Heart right ventricle (tissue), 16 donors: ENCODE measurements at places on chromosomes 13 and 19.
A peak's percentile ranks its signal among the peaks of the same experiment; 100 is the strongest.

DNA sequence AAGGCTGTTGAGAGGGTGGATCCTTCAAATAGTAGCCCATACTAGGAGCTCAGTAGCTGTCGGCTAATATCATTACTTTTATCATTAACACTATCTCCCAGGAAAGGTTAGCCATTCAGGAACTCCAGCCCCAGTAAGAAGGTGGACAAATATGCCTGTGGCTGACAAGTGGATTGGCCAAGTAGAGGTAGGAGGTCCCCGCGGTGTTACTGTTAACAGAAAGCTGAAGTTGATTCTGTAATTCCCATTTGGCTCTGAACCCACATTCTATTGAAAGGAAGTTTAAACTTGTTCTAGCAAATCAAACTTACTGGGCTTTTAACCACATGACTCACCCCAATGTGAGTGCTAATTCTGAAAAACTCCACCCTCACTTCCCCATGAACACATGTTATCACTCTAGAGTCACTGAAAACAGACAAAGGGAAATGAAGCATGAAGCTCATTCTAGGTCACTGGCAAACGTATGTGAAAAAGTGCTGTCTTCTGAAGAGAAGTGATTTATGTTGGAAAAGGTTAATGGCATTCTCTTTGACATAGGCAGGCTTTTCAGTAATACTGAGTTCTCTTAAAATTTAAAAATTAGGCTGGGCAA lies 273.5 kb downstream of the FGF14 start:
- no peak overlapping the region for H3K27ac ChIP-seq
- no peaks in the 10 kb centered on the region for H3K27me3 ChIP-seq
- no peak overlapping the region for H3K4me3 ChIP-seq
- H3K4me1 ChIP-seq: no peaks in the 10 kb centered on the region

GRCh38 chr19:47230054-47230920 lies 712 bp downstream of the BBC3 start:
- H3K27me3 ChIP-seq: no peaks in the 10 kb centered on the region
- no peak for DNase-seq
- H3K27ac ChIP-seq: peak overlapping the region; percentile 100
- H3K36me3 ChIP-seq: no peaks in the 10 kb centered on the region
- peaks cover 23% of the 10 kb centered on the region for H3K4me1 ChIP-seq

DNA sequence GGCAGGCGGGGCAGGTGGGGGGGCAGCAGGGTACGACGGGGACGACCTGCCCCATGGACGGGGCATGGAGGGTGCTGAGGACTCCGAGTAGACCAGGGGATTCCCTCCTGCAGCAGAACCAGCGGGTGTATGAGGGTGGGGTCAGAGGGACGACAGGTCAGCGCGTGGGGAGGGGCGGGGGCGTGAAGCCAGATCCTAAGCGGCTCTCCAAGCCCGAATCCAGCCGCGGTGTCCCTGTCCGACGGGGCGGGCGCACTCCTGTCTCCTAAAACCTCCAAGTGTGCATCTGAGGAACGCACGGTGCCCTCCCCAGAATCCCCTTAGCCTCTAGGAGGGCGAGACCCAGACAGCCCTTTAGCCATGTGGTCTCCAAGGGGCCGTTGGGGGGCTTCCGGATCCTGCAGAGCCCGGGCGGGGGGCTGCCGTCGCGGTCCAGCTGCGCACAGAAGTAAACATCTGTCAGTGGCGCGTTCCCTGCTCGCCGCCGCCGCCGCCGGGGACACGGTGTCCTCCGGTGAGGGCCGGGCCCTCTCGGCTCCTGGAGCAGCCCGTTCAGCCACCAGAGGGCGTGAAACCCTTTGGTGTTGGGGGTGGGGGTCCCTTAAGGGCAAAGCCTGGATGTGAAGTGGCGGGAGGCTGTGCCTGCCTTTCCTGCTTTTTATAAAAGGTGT lies 730 bp downstream of the NRTN start:
- DNase-seq: peak; percentile 58
- no peak overlapping the region for H3K4me3 ChIP-seq
- H3K4me1 ChIP-seq: peaks cover 3% of the 10 kb centered on the region
- peaks cover 40% of the 10 kb centered on the region for H3K27me3 ChIP-seq
- peak overlapping the region; percentile 38 for H3K27ac ChIP-seq

GRCh38 chr19:44820648-44821609 lies 12.0 kb downstream of the BCAM start:
- no peaks in the 10 kb centered on the region for H3K36me3 ChIP-seq
- DNase-seq: peak; percentile 80
- peaks cover 16% of the 10 kb centered on the region for H3K4me1 ChIP-seq
- H3K27ac ChIP-seq: peak overlapping the region; percentile 85
- H3K27me3 ChIP-seq: no peaks in the 10 kb centered on the region
- peak overlapping the region; percentile 9 for H3K4me3 ChIP-seq

GRCh38 chr19:43470288-43470687 lies 4.9 kb upstream of the LYPD3 start:
- H3K4me3 ChIP-seq: no peak overlapping the region
- no peak overlapping the region for H3K27ac ChIP-seq
- no peak for DNase-seq
- peaks cover 8% of the 10 kb centered on the region for H3K4me1 ChIP-seq
- no peaks in the 10 kb centered on the region for H3K36me3 ChIP-seq

DNA sequence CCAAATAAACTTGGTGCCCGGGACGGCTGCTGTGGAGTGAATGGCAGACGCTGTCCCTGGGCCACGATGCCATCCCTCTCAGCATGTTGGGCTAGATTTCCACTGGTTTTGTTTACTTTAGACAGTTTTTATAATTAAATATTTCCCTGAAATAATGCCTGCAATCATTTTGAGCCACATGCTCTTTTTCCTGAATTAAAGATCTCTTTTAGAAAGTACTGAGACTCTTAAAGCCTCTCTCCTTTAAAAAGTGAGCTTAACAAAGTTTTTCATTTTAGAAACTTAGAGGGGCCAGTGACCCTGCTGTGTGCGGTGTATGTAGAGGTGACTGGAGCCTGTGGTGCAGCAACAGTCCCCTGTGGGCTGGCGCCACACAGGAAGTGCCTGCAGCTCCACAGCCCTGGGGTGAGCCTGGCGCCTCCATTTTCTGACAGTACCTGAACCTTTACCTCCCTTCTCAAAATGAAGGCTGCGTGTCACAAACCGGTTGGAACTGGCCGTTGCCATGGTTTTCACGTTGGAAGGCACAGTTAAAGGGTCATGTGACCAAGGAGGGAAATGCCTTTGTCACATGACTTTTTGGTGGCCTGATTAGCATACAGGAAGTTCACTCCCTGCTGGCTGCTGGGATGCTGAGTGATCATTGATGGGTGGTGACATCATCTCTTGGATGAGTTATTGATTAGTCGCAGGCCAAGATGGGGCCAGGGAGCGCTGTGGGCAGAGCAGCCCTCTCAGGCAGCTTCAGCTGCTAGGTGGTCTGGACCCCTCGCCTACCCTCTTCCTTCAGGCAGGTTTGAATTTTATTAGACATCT lies 26.3 kb downstream of the TSSK6 start:
- peak overlapping the region; percentile 82 for H3K27ac ChIP-seq
- H3K27me3 ChIP-seq: no peaks in the 10 kb centered on the region
- no peaks in the 10 kb centered on the region for H3K36me3 ChIP-seq
- H3K4me1 ChIP-seq: peaks cover 61% of the 10 kb centered on the region
- H3K4me3 ChIP-seq: peak overlapping the region; percentile 30
